ENCODE measurements at places on chromosomes 3 and 15.

DNA sequence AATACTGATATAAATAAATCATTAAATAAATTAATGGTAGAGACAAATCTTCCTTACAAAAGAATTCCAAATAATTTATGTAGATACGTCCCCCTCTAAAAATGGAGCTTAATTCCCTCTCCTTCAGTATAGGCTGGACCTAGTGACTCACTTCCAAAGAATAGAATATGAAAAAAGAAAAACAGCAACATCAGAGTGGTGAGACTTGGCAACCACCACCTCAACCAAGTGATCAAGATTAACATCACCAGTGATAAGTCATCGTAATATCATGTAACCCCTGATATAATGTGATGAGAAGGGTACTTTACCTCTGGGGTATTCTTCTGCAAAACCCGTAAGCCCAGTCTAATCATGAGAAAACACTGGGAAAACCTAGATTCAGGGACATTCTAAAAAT, 13.4 kb downstream of the GOLGB1 start:
- no peak for DNase-seq

GRCh38 chr3:99549957-99550603, 88.3 kb upstream of the COL8A1 start:
- DNase-seq: no peak

- no peak for DNase-seq
Observed at GRCh38 chr3:119769394-119770149, 12.3 kb upstream of the NR1I2 start.

DNA sequence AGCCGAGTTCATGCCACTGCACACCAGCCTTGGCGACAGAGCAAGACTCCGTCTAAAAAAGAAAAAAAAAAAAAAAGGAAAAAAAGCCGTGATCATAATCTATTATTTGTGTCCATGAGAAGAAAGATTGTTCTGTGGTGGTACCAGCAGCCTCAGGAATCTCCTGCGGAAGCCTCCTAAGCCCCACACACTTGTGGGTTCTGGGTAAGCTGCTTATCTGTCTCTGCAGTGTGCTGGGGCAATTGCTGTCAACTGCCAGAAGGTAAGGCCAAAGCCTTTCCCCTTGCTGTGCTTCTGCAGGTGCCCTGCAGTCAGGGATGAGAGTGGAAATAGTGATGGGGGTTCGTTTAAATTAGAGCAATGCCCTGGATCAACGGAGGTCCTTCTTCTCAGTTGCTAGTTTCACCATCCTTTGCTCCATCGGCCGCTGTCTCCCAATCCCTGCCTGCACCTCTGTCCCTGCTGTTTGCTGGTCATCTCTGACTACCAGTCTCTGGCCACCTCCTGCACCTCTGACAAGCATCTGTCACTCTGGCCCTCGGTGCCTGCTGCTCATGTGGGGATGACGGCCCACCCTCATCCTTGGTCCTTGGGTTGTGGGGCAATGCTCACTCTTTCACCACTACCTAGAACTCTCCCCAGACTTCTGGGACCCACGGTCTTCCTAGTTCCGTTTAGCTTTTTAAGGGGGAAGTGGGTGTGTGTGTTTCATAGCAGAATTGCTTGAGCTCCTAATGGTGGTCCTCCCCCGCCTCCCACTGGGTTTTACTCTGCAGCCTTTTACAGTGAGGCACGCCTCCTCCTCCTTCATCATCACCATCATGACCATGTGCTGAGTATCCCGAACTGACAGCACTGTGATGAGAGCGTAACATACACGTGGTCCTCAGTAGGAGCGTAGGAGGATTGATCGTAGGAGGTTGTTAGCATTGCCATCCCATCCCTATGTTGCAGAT, 25.5 kb downstream of the CHRD start:
- DNase-seq: no peak

DNA sequence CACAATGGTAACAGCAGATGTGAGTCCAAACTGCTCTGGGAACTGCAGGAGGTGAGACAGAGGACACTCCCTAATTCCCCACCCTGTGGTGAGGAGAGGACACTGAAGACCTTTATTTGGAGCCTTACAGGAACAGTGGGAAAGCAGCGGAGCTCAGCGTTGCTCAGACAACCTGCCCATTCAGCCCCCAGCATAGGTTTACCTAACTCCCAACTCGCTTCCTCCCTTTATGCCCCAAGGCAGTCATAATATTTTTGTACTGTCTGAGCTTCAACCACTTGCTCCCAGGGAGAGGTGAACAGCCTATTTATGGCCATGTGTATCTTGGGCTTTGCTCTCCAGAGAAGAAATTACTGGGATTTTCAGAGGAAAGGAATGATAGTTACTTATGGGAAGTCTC, 34.1 kb downstream of the SHC4 start:
- DNase-seq: no peak

GRCh38 chr15:85412956-85413854, 32.8 kb downstream of the AKAP13 start:
- DNase-seq: peak; percentile 82

DNA sequence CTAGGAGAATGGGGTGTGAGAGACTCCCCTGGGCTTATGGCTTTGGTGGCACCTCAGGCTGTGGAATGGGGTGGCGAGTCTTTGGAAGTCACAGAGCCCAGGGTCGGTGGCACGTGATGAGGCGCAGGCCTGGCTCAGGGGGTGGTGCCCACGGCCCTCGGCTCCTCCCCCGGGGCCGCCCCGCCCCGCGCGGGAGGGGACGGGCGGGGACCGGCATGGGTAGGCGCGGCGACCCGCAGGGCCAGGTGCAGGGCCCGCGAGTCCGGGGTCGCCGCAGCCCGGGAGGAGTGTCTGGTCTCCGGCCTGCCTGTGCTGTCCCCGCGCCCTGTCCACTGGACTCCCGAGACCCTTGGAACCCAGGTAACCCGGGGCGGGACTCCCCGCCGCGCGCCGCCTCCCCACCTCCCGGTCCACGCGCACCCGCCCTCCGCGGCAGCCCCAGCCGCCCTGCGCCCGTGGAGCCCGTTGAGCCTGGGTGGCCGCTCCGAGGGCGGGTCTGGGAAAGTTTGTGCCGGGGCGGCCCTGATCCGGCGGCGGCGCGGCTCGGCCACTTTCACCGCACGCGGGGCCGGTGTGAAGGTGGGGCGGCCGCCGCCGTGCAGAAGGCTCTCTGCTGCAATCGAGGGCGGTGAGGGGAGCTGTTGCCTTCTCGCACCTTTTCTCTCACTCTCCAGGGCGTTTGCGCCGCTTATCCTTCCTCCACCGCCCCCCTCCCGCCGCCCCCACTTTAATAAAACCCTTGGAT, at the start of gene PAQR5:
PAQR5 (plus strand) TSS at position 216 of the 745 bp plus-strand sequence. CDS start 61,169 bp downstream, outside the sequence.
- no peak for DNase-seq

GRCh38 chr3:115871735-115872134, 248.4 kb downstream of the GAP43 start:
- DNase-seq: no peak
